ENCODE measurements at places on chromosomes 7 and 10. TPM values are rescaled to one million over a fixed set of nuclear protein-coding genes. Genes with fewer than 3 reads are reported as not detected.

ADCYAP1R1 gene
- not detected for total RNA-seq

ZP3 gene
- total RNA-seq = 4.0 TPM

ELOVL3 gene
- not detected for total RNA-seq

IL15RA gene
- 47.7 TPM for total RNA-seq
